ENCODE measurements at places on chromosomes 5 and 9.

DNA sequence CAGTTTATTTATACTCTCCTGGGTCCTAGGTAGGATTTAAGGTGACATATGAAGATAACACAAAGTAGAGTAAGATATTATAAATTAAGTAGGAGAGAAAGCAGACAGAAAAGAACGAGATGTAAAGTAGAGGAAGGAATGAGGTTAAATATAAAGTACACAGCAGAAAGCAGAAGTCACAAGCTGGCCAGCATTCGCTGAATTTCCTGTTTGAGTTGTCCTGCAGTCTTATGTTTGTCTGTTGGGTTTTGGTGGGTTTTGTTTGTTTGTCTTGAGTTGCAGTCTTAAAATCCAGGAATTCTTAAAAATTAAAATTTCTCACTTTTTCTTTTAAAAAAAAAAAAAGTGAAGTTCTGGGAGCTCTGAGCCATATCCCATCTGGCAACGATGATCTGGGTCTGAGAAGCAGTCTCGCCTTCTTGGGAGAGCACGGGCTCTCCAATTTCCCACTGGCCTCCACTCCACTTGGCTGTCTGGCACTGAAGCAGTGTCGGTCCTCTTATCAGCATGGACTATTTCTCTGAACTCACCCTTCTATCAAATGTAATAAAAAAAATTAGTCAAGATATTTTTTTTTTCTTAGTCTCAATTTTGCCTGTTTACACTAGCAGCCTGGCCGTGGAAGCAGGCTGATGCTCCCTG is 2.0 kb downstream of the S100Z start:
- DNase-seq = no peak

GRCh38 chr9:6000955-6001354 is 14.5 kb downstream of the RANBP6 start:
- no peak for DNase-seq

- no peak for DNase-seq
Measured at GRCh38 chr9:82124090-82124489, 135.5 kb downstream of the SPATA31D1 start.

- no peak for DNase-seq
Measured at GRCh38 chr5:91142819-91143218, 240.3 kb downstream of the ARRDC3 start.
